ENCODE measurements at places on chromosomes 12 and 14.

- no peak for DNase-seq
Observed at GRCh38 chr14:96268431-96269358, 12.7 kb downstream of the BDKRB1 start.

GRCh38 chr12:104280717-104281458, 22.7 kb upstream of the EID3 start:
- no peak for DNase-seq

GRCh38 chr12:78149459-78149858, 318.8 kb downstream of the NAV3 start:
- no peak for DNase-seq

- no peak for DNase-seq
Observed at GRCh38 chr12:51937926-51938325, 13.6 kb upstream of the ACVR1B start.

DNA sequence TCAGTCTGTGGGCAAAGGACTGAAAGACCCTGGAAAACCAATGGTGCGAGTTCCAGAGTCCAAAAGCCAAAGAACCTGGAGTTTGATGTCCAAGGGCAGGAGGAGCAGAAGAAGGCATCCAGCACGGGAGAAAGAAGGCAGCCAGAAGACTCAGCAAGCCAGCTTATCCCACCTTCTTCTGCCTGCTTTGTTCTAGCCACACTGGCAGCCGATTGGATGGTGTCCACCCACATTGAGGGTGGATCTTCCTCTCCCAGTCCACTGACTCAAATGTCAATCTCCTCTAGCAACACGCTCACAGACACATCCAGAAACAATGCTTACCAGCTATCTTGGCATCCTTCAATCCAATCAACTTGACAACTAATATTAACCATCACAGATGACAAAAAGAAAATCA, 57.2 kb upstream of the CAPRIN2 start:
- no peak for DNase-seq

DNA sequence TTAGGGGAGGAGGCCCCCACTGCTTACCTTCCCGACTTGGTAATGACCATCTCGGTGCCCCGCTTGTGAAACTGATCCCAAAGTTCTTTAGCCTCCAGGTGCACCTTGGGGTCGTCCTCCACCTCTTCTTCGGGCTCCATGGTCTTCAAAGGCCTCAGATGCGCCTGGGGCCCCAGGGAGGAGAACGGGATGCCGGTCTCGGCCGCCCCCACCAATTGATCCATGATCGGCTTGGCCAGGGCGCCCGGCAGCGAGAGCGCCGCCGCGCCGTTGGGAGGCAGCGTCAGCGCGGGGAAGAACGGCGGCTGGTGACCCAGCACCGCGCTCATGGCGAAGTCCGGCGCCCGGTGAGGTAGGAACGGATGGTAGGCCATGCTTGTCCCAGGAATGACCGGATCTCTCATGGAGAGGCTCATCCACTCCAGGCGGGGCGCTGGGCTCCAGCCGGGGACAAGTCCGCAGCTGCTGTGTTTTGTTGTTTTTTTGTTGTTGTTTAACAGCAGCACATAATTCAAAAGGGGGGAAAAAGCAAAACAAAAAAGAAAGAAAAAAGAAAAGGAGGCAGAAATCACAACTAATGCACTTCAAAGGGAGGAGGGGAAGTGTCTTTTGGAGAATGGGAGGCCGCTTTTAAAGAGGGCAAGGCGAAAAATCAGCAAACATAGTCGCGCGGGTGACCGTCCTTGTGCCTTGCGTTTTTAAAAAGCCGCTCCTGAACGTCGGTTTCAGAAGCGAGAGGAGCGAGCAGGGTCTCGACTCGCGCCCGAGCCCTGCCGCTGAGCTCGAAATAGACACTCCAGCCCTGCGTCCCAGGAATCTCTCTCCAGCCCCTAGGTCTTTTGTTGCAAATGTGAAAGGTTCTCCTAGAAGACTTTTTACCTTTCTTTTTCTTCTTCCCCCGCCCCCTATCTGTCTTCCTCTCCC, 928 bp downstream of the TBX3 start:
- no peak for DNase-seq

- DNase-seq = no peak
Observed at GRCh38 chr12:30197392-30198057, 413.8 kb upstream of the TMTC1 start.
